Muscle of leg (tissue), 16 donors: ENCODE measurements at places on chromosomes 16 and 17. TPM values are rescaled to one million over a fixed set of nuclear protein-coding genes. Genes with fewer than 3 reads are reported as not detected.

DNA sequence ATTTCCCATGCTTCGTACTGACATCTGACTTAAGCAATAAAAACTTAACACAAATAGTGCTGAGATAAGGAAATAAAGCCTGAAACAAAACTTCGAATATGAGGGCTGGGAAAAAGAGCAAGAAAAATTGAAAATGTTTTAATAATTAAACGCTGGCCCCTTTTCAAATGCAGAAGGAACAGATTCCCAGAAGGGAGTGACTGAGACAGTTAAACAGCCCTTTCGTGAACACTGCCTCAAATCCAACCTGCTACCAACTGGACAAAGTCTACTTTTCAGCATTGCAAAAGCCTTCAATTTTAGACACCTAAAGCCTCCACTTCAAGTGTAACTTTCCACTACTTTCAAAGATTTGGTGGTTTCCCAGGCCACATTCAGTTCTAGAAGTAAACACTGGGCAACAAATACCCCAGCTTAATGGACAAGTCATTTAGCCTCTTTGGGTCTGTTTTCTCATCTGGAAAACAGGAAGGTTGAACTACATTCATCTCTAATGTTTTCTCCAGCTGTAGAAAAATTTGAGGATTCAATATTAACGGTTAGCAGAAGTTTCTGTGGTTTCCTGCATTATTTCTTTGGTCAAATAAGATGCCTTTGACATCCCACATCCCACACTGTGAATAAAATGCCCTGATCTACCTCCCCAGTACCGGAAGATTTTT is 11.8 kb downstream of the RFFL start:
- H3K27me3 ChIP-seq, result no peaks in the 10 kb centered on the region
- no peaks in the 10 kb centered on the region for H3K4me1 ChIP-seq
- peak; percentile 80 for DNase-seq
- H3K27ac ChIP-seq, result no peak overlapping the region

- no peaks in the 10 kb centered on the region for H3K27me3 ChIP-seq
- no peaks in the 10 kb centered on the region for H3K36me3 ChIP-seq
- H3K4me3 ChIP-seq, result no peak overlapping the region
- peak; percentile 94 for DNase-seq
- H3K4me1 ChIP-seq, result peaks cover 30% of the 10 kb centered on the region
Observed at GRCh38 chr16:89395150-89396142, 94.9 kb downstream of the ANKRD11 start.

DNA sequence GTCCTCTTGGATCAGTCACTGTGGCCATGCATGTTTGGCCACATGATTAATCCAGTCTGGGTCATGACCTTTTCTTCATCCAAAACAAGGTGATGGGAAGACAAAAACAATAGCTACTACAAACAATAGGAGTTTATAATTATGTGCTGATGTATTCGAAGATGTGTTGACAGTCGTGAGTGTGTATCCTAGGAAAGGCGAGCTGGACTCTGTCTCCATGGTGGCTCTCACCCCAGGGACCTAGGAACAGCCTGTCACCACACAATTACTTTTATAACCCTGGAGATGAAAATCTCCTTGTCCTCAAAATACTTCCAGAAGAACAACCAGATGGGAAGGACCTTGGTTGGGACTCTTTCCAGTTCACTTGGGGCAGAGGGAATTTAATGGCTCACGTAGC is 9.8 kb upstream of the PLK1 start:
- no peaks in the 10 kb centered on the region for H3K4me1 ChIP-seq
- no peak for DNase-seq
- no peak overlapping the region for H3K27ac ChIP-seq
- no peak overlapping the region for H3K4me3 ChIP-seq

DNA sequence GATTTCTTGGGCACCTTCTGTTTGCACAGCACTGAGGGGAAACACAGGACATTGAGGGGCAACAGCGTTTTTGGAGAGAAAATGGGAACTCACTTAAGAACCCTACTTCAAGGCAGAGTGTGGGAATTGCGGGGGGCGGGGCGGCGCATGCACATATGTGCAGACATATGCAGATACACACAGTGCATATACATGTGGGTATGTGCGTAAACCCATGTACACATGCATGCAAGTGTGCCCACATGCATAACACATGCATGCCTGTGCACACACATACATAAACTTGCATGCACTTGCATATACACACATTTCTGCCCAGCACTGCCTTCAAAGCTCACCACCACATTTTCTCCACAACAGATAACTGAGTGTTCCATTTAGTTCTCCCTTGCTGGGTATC is 32.4 kb downstream of the NLRC5 start:
- no peak overlapping the region for H3K27ac ChIP-seq
- DNase-seq, result no peak
- H3K4me3 ChIP-seq, result no peak overlapping the region
- no peaks in the 10 kb centered on the region for H3K4me1 ChIP-seq

Gene CSH2
- 5.8 TPM for polyA plus RNA-seq

GRCh38 chr17:76635659-76636360 is 7.7 kb downstream of the ST6GALNAC1 start:
- DNase-seq, result no peak
- H3K4me3 ChIP-seq, result no peak overlapping the region
- H3K27ac ChIP-seq, result no peak overlapping the region
- no peaks in the 10 kb centered on the region for H3K36me3 ChIP-seq
- H3K4me1 ChIP-seq, result no peaks in the 10 kb centered on the region

DNA sequence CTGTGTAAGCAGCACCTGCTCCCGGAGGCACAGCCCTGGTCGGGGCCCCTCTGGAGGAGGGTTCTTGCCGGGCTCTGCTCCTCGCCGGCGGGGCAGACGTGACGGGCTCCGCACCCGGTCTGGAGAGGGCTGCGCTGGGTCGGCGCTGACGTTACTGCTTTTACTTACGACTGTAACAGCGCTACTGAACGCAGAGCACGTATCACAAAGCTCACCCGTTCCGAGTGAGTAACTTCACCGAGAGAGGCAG is 1.3 kb upstream of the RAB40C start:
- peak overlapping the region; percentile 99 for H3K27ac ChIP-seq
- H3K4me3 ChIP-seq, result peak overlapping the region; percentile 90
- DNase-seq, result peak; percentile 61
- H3K36me3 ChIP-seq, result peaks cover 9% of the 10 kb centered on the region
- peaks cover 4% of the 10 kb centered on the region for H3K27me3 ChIP-seq

GRCh38 chr16:4377573-4378154 is 6.0 kb downstream of the VASN start:
- no peaks in the 10 kb centered on the region for H3K27me3 ChIP-seq
- no peak for DNase-seq

Gene BAIAP2
- polyA plus RNA-seq, result 23.5 TPM

Gene ACSM5
- polyA plus RNA-seq, result 0.44 TPM

DNA sequence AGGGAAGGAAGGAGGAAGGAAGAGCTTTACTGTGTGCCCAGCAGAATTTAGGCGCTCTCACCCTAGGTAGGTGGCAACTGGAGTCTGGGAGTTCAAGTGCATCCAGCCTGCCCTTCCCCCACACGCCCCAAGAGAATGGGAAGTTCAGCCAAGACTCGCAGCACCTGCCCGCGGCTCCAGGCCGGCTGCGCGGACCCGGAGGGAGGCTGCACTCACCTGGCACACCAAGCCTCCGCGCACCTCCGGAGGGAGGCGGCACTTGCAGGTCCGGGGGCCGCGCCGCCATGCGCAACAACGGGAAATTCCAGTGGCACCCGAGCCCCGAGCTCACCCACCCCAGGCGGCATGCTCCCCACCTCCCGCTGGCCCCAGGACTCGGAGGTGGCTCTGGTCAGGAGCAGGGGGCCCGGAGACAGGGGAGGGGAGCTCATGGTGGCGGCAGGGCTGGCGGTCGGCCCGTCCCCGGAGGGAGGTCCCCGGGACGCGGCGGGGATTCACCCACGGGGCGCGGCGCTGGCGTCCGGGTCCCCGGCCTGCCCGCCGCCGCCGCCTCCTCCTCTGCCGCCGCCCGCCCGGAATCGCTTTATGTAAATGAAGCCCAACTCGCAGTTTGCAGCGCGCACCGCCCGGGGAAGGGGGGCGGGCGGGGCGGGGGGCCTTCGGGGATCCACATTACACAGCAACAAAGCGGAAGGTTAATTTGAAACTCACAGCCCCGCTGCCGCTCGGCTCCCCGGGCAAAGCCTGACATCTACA is at the start of gene ZFHX3:
ZFHX3 (minus strand) TSS at position 593 of the 756 bp plus-strand sequence. CDS start 87,983 bp downstream, outside the sequence.
- H3K36me3 ChIP-seq, result no peaks in the 10 kb centered on the region
- H3K27me3 ChIP-seq, result no peaks in the 10 kb centered on the region
- peak; percentile 89 for DNase-seq
- peak within 1 kb of the TSS; percentile 84 for H3K27ac ChIP-seq

DNA sequence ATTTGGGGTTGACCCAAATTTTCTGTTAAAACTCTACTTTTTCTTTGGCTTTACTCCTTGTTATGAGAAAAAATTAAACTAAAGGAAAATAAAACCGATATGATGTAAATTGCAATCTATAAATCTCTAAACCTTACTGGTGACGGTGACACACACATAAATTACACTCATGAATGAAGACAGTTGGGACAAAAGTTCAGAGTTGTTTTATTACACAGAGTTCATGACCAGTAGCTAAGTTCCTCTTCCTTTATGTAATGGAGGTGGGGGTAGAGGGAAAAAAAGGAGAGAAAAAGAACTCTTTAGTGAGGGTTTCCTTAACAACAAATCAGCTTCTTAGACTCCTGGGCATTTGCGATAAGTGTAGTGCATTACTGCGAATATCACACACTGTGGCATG is 220.7 kb downstream of the KCNJ2 start:
- H3K36me3 ChIP-seq, result no peaks in the 10 kb centered on the region
- no peak for DNase-seq
- no peak overlapping the region for H3K4me3 ChIP-seq
- H3K27me3 ChIP-seq, result no peaks in the 10 kb centered on the region

Gene CFAP97D1
- not detected for polyA plus RNA-seq

Gene SCNN1B
- 0.11 TPM for polyA plus RNA-seq

Gene PRSS33
- polyA plus RNA-seq, result not detected

DNA sequence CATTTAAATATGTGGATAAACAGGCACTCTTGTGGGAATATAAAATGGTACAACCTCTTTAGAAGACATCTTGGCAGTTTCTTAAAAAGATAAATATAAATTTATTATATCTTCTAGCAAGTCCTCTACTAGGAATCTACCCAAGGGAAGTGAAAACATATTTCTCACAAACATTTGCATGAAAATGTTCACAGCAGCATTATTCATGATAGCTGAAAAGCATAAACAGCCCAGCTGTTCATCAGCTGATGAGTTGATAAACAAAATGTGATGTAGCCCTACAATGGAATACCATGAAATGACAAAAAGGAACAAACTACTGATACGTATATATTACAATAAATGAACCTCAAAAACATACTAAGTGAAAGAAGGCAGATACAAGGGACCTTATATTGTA is 12.0 kb downstream of the DGKE start:
- no peak overlapping the region for H3K4me3 ChIP-seq
- DNase-seq, result no peak
- H3K27ac ChIP-seq, result no peak overlapping the region
- H3K4me1 ChIP-seq, result no peaks in the 10 kb centered on the region

- no peaks in the 10 kb centered on the region for H3K27me3 ChIP-seq
- H3K4me1 ChIP-seq, result no peaks in the 10 kb centered on the region
- H3K27ac ChIP-seq, result no peak overlapping the region
- H3K4me3 ChIP-seq, result no peak overlapping the region
Observed at GRCh38 chr17:9684955-9685621, 39.8 kb downstream of the USP43 start.

DNA sequence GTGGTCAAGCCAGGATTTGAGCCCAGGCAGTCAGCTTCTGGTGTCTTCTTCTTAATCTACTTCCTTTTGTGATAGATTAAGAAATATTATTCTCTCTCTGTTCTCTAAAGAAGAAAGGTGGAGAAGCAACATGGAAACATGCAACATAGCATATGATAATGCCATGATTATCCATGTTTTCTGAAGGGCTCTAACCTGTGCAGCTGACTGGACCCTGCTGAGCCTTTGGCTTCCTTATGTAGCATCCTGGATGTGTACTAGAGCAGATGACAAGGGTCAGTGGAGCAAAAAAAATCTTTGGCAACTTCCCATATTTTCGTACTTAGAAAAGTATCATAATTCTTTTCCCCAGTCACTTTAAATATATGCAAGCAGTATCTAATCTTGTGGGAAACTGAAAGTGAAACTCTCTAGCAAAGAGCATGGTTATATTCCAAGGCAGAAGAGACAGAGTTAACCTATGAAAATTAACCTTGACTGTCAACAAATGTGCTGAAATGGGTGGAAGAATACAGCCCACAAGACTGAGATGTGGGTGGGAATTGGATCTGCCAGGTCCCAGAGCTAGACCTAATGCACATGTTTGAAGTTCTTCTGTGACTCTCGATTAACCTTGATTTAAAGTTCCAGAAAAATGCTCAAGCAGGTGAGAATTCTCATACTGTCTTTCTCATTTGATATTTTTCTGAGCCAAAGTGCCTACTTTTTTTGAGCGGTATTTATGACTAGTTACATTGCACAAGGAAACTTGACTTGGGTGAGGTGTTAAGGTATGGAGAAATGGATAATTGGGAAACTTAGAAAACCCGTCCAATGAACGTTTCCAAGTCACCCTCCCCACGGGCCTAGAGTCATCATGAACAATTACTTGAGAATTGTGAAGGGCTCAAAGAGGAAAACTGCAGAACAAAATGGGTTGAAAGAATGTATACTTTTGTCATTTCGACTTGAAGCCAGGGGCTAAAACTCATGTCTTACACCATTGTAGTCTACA is 248.6 kb downstream of the FTO start:
- peaks cover 6% of the 10 kb centered on the region for H3K4me1 ChIP-seq
- H3K4me3 ChIP-seq, result no peak overlapping the region
- H3K27ac ChIP-seq, result peak overlapping the region; percentile 45
- no peaks in the 10 kb centered on the region for H3K36me3 ChIP-seq

DNA sequence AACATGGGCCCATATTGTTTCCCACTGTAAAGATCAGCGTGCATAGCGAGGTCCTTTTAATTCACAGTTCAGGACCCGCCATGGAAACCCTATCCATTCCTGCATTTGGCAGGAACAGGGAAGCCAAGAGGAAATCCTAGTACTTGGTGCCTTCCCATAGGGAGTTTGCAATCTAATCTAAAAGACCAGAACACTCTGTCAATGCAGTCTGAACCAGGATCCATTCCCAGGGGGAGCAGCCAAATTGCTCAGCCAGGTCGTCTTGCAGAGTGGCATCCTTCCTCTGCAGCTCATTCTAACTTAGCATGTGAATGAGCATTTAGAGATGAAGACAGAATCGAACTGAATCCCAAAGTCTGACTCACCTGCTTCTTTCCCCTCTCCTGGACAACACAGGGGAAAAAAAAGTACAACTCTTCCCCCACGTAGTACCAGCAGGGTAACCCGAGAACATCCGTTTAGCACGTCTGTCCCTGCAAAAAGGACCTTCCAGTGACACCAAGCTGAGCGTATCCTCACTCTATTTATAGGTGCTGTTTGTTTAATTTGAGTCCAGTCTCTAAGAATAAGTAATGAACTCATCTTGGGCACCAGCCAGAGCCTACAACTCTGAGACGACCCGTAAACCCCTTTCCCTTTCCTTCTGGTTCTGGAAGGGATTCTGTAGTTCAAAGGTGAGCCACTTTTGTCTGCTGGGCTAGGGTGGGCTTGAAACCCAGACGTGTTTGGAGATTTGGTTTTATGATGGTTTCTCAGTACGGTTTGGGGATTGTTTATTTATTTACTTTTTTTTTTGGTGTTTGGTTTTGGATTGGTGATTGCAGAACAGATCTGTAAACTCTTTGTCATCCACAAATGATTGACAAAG is 74.5 kb downstream of the ERCC4 start:
- no peaks in the 10 kb centered on the region for H3K27me3 ChIP-seq
- peaks cover 2% of the 10 kb centered on the region for H3K4me1 ChIP-seq
- H3K4me3 ChIP-seq, result no peak overlapping the region
- H3K27ac ChIP-seq, result peak overlapping the region; percentile 78
- DNase-seq, result peak; percentile 80

Gene FOXO3B
- 3.4 TPM for polyA plus RNA-seq
